ENCODE measurements at places on chromosomes 2 and 18.

DNA sequence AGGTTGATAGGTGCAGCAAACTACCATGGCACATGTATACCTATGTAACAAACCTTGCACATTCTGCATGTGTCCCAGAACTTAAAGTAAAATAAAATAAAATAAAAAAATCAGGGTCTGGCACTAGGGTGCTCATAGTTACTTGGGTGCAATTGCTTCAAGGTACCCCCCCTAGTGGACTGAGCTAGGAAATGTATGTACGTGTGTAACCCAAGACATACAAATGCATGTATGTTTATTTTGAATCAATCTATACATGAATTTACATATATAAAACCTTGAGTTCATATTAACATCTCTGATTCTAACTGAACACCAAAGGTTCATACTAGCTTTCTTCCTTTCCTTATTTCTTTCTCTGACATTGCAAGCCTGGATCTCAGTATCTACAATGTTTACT, 51.5 kb downstream of the USP37 start:
- no peak for DNase-seq

DNA sequence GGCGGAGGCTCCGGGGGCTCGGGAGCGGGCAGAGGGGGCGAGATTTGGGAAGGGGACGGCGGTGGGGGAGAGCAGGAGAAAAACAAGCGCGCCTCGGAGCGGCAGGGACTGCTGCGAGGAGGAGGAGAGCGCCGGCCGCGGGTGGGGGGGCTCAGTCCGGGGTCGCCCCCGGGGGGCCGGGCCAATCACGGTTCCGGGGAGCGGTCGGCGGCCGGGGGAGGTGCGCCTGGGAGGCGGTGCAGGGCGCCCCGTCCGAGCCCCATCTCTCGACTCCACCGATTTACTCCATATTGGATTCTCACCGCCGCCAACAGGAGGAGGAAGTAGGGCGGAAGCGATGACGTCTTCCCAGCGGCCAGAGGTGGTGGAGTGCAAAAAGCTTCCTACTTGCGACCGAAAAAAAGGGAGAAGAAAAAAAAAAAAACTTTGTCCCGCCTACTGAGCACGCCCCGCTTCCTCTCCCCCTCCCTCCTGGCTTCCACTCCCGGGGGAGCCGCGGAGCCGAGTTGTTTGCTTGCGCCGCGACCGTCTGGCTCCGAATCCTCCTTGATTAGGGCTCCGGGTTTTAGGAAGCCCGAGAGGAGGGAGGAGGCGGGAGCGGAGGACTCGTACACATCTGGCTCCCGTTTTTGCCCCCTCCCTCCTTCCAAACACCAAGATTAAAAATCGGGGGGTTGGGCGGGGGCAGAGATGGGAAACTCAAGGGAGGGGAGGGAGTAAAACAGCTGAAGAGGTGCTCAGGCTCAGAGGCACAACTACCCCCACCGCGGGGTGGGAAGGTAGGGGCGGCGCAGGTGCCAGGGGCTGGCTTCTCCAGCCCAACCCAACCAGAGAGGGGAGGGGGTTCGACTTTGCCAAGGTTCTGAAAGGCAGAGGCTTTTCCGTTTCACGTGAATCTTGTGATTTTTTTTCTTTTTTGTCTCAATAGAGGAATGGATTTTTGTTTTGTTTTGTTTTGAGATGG, at the start of gene SPRED2:
SPRED2 (minus strand) TSS at position 373 of the 964 bp plus-strand sequence. CDS start 612 bp downstream, outside the sequence.
- peak; percentile 95 for DNase-seq

GRCh38 chr2:38446418-38446817, 69.3 kb upstream of the ATL2 start:
- no peak for DNase-seq

GRCh38 chr2:26001743-26002351, 19.6 kb upstream of the KIF3C start:
- DNase-seq = no peak

DNA sequence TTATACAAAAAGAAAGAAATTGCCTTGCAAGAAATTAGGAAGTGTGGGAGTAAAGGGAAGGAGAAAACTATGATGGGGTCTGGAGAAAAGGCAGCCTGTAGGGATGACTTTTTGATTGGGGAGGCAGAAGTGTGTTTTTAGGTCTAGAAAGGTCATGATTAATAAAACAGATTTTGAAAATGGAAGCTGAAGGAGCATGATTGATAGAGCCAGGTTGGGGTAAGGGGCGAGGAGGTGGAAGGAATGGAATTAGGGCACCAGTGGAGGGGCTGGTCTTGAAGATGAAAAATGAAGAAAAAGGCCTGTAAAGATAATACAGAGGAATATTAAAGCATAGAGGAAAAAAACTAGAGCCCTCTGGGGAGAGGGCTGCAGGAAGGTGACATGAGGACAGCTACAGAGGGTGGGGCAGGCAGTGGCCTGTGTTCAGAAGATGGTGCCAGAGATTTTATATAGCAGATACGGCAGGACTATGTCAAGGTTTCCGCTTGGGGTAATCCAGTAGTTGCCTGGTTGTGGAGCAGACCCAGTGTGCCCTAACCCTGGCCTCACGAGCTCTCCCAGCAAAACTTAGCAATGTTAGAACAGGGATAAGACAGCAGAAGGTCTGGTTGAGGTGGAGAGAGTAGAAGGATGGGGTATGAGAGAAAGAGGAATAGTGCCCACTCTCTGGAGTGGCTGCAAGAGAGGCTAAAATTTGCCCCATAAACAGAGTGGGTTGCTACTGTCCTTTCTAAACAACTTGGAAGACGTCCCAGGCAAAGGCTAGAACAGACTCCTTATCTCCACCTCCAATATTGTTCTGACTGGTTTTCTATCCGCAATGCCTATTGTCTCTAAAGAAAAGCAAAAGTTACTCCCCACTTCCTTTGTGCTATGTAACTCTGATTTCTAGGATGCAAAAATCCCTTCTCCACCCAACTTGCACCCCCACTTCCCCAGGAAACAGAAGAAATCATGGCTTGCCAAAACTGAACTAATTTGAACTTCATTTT, 287.3 kb downstream of the AGPS start:
- no peak for DNase-seq

DNA sequence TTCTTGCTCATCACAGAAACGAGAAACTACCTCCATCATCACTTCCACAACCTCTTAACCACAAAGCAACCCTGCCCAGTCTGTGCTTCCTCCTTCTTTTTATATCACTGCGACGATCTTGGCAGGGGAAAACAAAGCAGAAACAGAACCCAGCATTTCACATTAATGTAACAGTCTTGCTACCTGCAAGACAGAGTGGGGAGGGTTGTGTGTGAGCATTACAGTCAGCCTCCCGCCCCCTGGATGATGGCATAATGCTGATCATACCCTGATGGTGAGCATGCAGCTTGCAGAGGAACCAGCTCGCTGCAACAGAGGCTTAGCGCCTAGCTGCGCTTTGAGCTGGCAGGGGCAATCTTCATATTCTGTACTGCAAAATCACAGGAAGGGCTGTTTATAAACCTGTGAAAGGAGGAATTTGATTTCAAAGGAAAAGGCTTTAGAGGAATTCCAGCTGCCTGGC, 376.1 kb downstream of the IRS1 start:
- DNase-seq = peak; percentile 44

DNA sequence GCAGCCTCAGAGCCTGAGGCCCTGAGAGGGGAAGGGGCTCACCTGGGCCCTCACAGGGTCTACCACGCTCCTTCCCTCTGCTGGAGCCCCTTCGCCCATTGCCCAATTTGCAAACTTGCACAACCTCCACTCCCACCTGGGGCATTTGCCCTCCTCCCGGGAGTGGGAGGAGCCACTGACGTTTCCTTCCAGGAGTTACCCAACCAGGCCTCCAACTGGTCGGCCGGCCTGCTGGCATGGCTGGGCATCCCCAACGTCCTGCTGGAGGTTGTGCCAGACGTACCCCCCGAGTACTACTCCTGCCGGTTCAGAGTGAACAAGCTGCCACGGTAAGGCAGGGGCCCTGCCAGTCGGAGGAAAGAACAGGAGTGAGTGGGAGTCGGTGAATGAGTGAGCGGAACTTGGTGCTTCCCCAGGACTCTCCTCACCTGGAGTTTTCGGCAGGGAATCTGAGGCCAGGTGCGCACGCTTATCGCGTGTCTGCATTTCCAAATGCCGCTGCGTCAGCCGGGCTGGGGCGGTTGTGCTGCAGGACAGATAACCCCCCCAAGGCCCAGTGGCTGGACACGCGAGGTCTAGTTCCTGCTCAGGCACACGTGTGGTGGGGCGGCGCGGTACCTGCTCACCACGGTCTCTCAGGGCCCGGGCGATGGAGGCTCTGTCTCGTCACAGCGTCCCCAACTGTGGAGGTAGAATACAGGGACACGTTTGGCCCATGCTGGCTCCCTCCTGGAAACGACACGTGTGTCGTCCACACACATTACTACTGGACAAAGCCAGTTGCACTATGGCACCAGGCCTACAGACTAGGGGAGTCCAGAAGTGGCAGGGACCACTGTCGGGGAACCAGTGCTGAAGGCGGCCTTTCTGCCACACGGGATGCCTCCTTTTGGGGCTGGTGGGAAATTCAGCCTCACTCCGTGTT, 11.7 kb downstream of the ANO7 start:
- DNase-seq = no peak

- DNase-seq = no peak
These were observed 170.6 kb downstream of the FHOD3 start for GRCh38 chr18:36468161-36468560.

GRCh38 chr2:109452318-109453305, 161.2 kb downstream of the SEPTIN10 start:
- no peak for DNase-seq

- DNase-seq = no peak
These were observed 112.0 kb downstream of the LYPD6 start for GRCh38 chr2:149442346-149442745.

DNA sequence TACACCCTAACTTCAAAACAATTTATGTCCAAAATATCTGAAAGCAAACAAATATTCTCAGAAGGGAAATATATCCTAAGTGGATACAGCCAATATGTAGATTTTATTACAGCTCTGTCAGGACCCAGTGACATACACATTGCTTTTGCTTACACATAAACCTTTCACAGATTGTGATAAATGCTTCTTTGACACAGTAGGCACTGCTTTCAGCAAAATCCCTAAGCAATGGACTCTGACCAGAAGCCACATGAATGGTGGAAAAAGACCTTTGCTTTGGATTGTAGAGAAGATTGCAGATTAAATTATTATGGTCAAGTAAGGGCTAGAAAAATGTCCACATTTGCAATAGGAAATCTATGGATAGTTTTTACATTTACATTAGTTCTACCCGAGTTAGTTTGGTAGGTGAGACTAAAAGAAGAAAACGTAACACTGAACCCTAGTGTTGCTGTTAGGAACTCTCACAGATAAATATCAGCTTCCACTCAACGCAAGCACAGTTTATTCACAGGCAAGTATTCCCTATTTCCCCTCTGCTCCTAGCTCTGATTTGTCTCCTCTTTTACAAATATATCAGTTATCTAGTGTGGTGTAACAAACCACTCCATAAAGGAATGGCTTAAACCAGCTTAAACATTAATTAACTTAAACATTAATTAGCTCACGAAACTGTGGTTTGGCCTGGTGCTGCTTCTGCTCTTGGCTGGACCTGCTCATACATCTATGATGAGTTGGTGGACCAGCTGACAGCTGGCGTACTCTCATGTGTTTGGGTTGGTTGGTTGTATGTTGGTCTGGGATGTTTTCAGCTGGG, 23.6 kb upstream of the SERPINE2 start:
- DNase-seq = no peak

- DNase-seq = no peak
These were observed 544 bp downstream of the DNAJC27 start for GRCh38 chr2:24971286-24971535.

GRCh38 chr2:96150791-96151594, 5.8 kb upstream of the DUSP2 start:
- no peak for DNase-seq

GRCh38 chr2:84858937-84859336, 21.9 kb downstream of the TRABD2A start:
- no peak for DNase-seq
